ENCODE measurements at places on chromosomes 5 and 9.

DNA sequence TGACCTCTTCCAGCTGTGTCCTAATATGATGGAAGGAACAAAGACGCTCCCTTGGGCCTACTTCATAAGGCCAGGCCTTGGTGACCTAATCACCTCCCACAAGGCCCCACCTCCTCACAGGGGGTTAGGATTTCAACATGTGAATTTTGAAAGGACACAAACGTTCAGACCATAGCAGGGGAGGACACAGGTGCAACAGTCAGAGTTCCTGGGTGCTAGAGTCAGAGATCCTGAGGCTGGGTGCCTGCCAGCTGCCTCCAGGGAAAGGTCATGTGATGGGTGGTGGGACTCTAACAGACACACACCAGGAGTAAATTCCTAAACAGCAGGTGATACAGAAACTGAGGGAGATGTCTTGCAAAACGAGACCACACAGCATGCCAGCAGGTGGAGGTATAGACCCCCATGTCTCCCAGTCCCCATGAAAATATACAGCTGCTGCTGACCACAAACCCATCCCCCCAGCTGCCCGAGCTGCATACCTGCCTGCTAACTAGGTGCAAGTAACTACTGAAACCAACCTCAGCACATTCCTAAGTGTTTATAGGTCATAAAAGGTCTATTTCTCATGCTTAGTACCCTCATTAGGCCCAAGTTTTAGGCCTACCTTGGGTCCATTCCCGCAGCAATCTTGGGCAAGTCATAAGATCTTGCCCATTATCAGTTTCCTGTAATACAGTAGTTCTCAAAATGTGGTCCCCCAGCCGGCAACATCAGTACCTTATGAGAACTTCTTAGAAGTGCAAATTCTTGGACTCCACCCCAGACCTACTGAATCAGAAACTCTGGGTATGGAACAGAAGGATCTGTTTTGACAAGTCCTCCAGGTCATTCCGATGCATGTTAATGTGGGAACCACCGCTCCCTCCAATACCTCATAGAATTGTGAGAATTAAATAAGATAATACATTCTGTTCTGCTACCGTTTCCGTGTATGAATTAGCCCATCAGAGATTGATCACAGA is 245.3 kb downstream of the ENC1 start:
- no peak for DNase-seq

DNA sequence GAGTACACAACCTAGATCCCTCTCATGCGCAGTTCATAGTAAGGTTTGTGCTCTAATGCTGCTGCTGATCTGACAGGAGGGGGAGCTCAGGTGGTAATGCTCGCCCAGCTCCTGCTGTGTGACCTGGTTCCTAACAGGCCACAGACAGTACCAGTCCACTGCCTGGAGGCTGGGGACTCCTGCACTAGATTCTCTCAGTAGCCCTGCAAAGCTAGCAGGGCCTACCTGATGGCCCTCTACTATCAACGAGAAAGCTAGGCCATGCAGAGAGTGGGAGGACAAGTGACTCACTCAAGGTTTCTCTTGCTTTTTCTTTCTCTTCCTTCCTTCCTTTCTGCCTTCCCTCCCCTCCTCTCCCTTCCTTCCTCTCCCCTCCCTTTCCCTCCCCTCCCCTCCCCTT is 55.1 kb upstream of the TEX48 start:
- no peak for DNase-seq

DNA sequence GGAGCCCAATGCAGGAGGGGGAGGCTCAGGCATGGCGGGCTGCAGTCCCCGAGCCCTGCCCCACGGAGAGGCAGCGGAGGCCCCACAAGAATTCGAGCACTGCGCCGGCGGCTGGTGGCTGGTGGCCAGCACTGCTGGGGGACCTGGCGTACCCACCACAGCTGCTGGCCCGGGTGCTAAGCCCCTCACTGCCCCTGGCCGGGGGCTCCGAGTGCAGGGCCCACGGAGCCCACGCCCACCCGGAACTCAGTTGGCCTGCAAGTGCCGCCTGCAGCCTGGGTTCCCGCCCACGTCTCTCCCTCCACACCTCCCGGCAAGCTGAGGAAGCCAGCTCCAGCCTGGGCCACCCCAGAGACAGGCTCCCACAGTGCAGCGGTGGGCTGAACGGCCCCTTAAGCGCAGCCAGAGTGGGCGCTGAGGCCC is 780.3 kb downstream of the DTWD2 start:
- DNase-seq, result no peak

- DNase-seq, result peak; percentile 75
Observed at GRCh38 chr9:112852741-112853504, 37.8 kb downstream of the SLC46A2 start.

DNA sequence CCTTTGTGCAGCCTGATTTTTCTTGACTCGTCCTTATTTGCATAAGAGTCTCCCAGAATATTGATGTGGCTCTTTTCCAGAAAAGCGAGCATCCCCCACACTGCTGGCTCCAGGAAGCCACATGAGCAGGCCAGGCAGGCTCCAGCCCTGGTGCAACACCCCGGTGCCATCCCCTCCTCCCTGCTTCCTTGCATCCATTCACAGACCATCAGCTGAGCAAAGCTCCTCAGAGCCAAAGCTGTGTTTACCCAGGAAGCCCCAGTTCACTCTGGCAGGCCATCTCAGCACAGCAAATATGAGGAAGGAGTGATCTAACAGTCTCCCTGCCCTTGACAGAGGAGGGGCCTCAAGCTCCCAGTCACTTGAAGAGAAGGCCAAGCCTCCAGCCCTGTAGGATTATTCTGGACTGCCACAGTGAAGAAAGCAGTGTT is 34.4 kb downstream of the INSYN2B start:
- peak; percentile 38 for DNase-seq

DNA sequence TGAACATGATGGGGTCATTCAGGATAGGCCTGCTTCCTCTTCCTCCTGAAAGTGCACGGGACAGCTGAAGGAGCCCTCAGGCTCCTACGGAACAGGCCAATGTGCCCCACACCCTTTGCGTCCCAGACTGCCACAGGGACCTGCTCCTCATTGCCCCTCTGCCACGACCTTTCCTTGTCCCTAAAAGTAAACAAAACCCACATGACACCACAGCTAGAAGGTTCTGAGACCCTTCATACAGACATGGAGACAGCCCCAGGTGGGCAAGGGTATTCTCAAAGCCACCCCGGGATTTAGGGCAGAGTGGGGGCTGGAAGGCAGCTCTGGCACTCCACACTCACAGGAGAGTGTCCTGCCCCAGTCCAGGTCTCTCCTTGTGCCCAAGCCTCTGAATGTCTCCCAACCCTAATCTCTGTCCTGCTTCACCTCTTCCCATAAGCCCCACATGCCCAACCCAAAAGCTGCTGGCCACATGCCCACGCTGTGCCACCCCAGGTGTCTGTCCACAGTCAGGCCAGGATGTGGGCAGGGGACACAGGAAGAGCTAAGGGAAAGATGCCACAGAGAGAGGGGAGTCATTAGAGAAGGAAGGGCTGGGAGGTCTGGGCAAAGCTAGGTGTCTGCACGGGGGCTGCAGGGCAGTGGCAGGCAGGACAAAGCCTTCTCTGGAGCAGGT is 800 bp downstream of the AMBP start:
- no peak for DNase-seq

- no peak for DNase-seq
Observed at GRCh38 chr5:168353216-168353957, 61.9 kb downstream of the WWC1 start.

- DNase-seq, result no peak
Observed at GRCh38 chr5:118006219-118006618, 982.1 kb downstream of the DTWD2 start.

GRCh38 chr9:75962013-75962661 is 71.7 kb downstream of the PCSK5 start:
- peak; percentile 34 for DNase-seq

- DNase-seq, result no peak
Observed at GRCh38 chr5:138489683-138490061, 24.4 kb downstream of the EGR1 start.

DNA sequence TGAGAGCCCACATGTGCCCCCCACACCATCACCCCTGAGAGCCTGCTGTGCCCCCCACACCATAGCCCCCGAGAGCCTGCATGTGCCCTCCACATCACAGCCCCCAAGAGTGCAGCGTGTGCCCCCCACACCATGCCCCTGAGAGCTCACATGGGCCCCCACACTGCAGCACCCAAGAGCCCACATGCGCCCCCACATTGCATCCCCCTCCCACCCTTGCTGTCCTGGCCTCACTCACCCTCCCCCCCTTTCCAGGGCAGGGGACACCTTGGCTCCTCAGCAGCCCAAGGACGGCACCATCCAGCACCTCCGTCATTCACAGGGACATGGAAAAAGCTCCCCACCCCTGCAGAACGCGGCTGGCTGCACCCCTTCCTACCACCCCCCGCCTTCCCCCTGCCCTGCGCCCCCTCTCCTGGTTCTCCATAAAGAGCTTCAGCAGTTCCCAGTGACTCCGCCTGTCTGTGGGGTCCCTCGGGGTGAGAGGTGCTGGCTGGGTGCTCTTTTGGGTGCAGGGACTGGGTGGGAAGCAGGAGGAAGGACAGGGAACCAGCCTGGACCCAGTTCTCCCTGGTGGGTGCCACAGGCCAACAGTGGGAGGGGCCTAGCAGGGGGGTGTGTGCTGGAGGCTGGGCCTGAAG is 5.0 kb downstream of the LCN1 start:
- DNase-seq, result no peak

DNA sequence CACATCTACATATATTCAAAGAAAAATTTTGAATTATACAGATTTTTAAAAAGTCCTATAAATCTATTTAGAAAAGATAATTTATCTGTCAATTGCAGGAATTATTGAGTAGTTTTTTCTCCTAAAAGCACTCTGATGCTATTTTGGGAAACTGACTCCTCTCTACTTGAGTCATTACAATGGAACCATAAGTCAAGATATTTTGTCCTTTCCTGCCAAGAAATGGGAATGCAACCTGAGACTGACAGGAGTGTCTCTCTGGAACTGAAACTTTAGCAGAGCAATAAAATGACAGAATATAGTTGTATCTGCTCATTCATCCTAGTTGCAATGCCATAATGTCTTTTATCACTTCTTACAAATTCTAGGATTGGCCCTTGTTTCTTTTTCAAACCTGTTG is 48.6 kb downstream of the CARTPT start:
- DNase-seq, result no peak

DNA sequence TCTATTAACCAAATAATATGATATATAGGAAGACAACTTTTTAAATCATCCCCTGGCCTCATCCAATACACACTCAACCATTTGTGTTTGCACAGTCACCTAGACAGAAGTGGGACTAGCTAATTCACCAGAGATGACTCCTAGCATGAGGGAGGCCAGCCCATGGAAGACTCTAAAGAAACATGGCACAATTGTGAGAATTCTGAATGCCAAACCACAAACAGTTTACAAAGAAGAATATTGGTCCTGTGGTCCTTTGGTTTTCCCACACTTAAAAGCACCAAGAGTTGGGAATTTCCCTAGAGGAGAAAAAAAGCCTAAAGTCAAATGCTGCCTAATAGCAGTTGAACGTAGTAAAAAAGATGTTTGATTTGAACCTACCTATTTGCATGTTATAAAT is 609.9 kb downstream of the ACTL7B start:
- DNase-seq, result no peak

DNA sequence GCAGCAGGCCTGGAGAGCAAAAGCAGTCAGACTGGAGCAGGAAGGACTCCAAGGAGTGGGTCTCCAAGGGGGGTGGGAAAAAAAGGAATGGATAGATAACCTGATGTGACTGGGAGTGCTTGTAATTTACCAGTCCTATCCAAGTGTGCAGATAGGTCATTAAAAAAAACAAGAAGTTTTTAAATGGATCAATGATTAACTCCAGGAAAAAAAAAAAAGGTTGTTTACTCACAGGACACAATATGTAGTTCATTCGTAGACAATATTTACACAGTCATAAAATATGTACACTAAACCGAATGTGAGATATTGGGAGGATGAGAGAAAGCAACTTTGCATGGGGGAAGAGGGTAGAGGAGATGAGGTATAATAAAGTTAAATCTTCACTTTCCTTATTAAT is 20.4 kb downstream of the ZBTB5 start:
- DNase-seq, result no peak

DNA sequence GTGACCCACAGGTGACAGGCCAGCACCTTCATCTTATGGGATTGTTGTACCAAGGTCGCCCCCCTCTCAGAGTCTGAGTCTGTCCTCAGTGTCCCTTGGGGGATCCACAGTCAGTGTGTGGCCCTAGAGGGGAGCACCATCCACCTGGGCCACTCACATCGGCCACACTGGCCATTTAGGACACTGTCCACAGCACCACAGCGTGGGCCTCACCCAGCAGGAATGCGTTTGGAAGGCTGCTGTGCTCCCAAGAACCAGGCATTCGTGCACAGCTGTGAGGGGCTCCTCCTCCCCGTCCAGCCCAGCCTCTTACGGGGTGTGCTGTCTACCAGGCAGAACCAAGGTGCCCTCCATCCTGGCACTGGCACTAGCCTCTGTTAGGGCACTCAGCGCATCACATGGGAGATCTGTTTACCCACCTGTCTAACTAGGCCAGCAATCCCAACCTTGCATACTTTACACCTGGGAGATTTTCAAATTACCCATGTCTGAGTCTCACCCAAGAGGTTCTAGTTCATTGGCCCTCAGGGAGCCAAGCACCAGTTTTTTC is 24.5 kb upstream of the UBE2QL1 start:
- no peak for DNase-seq

GRCh38 chr5:72251386-72251785 is 68.7 kb downstream of the MRPS27 start:
- no peak for DNase-seq

DNA sequence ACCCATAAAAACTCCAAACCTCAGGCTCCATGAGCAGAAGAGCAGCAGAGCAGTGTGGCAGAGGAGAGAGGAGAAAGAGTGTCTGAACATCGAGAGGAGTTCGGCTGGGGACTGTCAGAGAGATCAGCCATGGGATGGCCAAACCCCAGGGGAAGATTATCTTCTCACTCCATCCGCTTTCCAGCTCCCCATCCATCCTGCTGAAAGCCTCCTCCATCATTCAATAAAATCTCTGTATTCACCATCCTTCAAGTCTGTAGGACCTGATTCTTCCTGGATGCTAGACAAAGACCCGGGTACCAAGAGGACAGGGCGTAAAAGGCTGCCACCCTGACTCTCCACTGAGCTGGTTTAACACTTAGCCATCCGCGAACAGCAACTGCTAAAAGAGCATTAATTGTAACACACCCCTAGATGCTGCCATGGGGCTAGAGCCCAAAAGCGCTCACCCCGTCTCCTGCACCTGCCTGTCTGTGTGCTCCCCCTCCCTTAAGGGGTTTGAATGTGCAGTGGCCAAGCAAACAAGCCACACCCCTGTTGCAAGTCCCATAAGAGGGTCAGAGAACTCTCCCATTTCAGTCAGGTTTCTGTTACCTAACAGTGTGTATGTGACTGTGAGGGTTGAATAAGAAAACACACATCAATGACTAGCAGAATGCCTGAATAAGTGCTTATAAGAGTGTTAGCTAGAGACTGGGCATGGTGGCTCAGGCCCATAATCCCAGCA is 13.9 kb upstream of the SELENOP start:
- DNase-seq, result no peak

GRCh38 chr5:110054240-110054639 is 364.5 kb downstream of the MAN2A1 start:
- no peak for DNase-seq

- no peak for DNase-seq
Observed at GRCh38 chr9:114384341-114384740, 3.4 kb downstream of the AKNA start.

GRCh38 chr5:180090769-180091546 is 19.4 kb upstream of the RNF130 start:
- no peak for DNase-seq

- no peak for DNase-seq
Observed at GRCh38 chr9:85067792-85068191, 398.3 kb downstream of the NTRK2 start.
